ENCODE measurements at places on chromosomes 12 and 14.
A peak's percentile ranks its signal among the peaks of the same experiment; 100 is the strongest.

DNA sequence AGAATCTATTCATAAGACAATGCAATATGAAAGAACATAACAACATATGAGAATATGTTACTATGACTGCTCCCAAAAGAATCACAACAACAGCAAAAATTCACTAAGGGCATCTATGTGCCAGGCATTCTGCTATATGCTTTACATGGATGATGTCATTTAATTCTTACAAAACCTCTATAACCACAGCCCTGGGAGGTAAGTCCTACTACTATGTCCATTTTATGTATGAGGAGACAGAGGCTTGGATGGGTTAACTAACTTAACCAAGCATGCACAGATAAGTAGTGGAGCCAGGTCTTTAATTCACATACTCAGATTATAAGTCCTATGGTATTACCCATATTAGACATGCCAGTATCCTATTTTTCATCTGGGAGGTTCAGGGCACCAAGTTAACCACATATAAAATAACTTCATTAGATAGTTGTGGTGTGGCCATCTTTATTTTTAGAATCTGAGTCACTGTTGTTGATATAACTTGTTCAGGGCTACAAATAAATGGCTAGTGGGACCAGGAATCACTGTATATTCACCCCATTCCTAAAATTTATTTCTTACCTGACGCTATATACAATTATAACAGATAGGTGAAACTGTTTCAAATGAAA is 33.2 kb upstream of the RAD51AP1 start:
- no peak for DNase-seq

DNA sequence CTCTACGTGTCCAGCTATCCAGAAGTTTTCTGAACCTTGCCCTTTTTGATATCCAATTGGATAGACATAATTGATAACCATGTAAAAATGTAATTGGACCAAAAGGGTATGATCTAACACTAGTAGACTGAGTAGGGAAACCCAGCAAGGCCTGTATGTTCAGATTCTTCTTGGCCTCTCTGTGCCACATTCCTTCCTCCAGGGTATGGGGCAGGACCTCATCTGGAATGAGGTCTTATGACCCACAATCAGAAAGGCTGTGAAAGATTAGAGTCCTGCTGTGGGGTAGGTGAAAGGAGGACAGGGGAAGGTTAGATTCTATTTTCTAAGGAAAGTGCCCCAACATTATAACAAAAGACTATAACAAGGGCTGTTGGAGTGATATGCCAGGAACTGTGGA is 51.3 kb upstream of the A2ML1 start:
- DNase-seq: no peak

DNA sequence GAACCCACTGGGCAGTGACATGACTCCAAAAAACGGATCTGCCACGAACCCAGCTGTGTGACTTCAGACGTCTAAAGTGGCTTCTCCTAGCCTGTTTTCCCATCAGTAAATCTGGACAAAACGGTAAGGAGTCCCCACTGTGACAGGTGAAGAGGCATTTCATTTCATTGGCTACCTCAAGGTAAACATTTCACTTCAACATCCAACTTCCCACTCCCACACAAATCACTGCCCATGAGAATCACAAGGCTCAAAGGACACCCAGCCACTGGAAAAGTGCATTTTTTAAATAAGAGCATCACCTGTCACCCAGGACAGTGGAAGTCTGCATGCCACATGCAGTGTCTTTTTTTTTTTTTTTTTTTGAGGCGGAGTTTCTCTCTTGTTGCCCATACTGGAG is 27.9 kb downstream of the HSP90AA1 start:
- no peak for DNase-seq

DNA sequence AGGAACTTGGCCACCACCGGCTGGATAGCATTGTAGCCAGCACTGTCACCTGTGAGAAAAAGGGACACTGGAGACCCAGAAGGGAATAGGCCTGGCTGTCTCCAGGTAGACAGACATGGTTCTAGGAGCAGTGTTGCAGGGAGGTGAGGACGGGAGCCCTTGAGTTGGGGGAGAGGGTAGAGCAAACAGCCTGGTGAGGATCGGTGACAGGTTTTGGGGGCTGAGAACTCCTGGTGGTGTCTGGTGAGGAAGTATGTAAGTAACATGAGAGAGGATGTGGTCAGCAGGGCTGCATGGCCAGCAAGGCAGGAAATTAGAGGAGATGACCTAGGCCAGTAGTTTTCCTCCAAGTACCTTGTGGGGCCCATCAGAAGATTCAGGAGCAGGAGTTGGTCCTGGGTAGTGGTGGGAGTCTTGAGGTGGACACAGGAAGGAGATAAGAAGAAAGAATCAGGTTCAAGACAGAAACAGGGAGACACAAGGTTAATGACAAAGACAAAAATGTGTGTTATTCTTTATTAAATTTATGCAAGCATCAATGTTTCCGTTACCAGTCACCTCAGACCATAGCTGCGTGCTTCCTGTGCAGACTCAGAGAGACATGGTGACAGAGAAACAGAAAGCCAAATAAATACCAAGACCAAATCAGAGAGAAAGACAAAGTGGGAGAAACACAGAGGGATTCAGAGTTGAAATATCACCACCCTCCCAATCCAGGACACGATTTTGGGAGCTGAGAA is at the start of gene ARHGAP9:
Gene ARHGAP9, minus strand, starts transcription at position 491 of the 740 bp plus-strand sequence. Its CDS starts 460 bp downstream, at position 31.
- DNase-seq: peak; percentile 74

DNA sequence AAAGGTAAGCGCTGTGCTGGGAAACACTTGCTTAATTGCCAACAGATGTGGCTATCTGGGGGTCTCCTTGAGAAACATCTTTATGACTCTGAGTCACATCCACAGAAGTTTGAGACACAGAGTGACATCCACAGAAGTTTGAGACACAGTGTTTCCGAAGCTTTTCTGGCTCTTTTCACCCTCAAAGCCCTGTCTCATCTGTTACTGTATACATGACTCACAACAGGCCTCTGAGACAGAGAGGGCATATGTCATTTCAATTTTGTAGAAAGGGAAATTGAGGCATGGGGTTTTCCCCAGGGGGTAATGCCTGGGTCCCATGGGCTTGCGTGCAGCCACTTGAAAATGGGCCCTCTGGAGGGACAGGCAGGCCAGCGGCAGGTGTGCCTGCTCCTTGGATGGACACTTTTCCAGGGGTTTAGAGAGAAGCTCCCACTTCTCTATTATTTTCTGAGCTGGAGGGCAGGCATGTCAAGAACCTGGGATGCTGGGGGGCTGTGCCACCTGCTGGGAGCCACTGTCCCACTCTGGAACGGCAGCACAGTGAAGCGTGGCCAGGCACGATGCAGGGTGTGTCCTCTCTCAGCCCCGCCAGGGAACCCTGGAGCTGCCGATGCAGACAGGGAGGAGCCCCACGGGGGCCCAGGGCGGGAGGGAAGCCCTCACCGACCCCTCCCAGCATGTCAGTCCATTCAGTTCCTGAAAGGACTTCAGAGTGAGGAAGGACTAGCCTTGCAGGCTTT is 111.3 kb upstream of the FKBP4 start:
- peak; percentile 28 for DNase-seq

GRCh38 chr14:95526483-95527386 is 8.1 kb upstream of the GLRX5 start:
- DNase-seq: no peak

- no peak for DNase-seq
These were observed 1.5 kb downstream of the HOXC6 start for GRCh38 chr12:54029529-54030441.

DNA sequence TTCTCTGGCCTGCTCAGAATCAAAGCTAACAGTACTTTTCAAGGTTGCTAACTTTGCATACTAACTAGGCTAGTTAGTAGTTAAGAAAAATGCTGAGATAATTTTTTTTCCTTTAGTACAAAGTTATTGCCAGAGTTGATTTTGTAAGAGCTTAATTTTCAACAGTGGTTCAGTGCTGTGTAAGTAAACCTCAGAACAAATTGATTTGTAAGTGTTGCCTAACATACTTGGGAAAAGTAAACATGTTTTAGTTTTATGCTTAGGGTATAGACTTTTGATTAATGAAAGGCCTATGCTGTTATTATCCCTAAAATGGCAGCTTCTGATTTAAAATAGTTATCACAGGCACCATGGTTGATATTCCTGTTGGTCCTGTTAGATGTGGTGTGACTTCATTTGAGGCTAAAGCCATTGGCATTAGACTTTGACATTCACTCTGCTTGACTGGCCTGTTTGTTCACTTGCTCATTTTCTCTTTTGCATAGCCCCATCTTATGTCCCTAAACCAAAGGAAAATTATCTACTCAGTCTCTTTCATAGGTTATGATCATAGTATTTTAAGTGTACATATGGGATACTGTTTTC is 5.2 kb downstream of the CMAS start:
- DNase-seq: no peak

DNA sequence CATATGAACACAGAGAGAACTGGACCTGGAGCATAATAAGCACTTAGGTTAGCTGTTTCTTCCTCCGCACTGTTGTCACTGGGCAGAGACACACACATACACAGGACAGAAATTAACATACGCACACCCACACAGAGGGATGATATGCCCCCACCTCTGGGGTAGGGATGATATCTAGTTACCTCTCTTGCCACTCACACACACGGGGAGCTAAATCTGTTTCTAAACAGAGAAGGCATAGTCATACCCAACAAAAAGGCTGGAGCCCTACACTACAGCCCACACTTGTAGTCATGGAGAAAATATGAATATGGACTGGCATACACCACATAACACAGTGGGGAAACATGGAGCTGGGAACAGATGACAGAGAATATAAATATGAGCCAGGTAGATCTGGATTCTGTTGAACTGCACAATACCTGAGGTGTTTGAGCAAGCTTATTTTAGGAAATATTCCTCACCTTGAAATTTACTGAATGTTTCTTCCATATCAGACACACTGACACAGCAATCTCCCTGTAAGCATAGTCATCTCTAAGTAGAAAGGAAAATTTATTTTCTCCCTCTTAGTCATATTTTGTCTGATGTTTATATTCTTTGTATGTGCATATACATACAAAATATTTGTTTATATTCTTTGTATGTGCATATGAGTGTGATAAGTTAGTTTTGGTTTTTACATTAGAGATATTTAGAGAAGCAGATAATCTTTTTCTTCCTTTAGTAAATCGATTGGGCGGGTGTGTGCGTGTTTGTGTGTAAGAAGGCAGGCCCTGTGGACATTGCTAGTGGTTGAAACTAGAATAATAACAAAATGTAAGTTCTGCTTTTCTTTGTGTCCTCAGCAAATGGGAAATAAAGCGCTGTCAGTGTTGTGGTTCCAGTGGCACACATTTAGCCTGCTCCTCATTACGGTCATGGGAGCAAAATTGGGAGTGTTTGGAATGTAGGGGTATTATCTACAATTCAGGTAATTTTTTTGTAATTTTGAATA is 20.9 kb upstream of the SCFD1 start:
- DNase-seq: no peak

DNA sequence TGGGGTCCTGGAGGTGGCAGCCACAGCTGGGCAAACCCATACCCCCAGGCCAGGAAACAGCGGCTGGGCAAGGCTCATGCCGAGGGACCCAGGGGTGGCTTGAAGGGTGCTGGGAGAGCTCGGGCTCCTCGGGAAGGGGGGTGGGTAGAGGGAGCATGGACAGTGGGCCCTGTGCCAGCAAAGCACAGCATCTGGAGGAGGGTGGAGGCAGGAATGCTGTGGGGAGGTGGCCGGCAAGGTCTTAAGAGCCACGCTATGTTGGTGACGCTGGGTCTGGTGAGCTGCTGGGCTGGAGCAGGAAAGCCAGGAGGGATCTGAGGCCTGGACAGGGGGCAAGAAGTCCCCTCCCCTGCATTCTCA is 48.2 kb upstream of the DLK1 start:
- no peak for DNase-seq

- DNase-seq: no peak
These were observed 798 bp downstream of the CCDC198 start for GRCh38 chr14:57492859-57493258.

DNA sequence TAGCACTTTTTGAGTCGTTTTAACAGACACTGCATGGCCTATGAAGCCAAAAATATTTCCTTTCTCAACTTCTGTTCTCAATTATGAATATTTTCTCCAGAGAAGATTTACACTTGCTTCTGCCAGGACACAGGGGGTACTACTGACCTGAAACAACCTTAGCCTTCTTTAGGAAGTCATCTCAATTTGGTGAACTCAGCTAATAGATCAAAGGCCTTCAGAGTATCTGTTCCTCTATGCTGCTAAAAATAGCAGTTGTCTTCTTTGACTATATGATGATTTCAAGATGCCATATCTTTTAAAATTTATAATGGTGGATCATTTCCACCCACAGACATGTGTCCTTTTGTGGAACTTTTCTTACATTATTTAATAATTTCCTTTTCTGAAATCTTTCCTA is 14.0 kb upstream of the NDUFA12 start:
- no peak for DNase-seq

- DNase-seq: no peak
These were observed 213.3 kb upstream of the PWP1 start for GRCh38 chr12:107472308-107472707.

- no peak for DNase-seq
These were observed 213.7 kb upstream of the BMP4 start for GRCh38 chr14:54170301-54170700.

GRCh38 chr12:65903691-65904383 is 79.6 kb downstream of the HMGA2 start:
- DNase-seq: no peak

DNA sequence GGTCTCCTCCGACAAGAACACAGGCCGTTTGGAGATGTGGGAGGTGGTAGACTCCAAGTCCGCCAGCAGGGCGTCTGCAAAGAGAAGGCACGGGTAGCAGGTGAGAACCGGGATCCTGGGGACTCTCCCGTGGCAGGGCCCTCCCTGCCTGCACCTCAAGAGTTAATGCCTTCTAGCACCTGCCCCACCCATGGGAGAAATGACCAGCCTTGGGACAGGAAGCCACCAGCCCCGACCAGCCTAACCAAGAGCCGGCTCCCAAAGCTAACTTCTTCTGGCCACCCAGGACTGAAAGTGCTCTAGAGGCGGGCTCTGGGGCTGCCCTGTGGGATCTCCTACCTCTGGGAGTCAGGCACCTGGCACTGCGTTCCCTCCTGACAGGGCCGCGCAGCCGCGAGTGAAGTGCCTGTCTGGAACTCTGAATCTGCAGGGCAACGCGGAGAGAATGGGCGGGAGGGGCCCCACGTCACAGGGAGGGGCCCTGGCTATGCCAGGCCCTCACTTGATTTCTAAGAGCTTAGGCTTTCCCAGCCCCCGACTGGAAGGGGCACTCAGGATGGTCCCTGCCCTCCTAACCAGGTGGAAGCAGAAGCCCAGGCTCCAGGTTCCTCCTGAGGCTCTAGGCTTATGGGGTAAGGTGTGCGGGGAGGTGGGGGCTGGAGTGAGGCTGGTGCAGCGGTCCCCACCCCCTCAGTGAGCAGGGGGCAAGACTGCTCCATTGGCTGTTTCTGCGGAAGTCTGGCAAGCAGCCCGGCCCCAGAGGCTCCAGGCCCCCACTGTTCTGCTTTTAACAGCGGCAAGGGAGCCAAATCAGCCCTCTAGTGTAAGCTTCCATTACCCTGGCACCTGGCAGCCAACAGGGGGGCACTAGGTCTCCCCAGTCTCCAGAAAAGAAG is 23.6 kb upstream of the RPLP0 start:
- DNase-seq: no peak

GRCh38 chr12:89269174-89269573 is 83.1 kb downstream of the DUSP6 start:
- no peak for DNase-seq

DNA sequence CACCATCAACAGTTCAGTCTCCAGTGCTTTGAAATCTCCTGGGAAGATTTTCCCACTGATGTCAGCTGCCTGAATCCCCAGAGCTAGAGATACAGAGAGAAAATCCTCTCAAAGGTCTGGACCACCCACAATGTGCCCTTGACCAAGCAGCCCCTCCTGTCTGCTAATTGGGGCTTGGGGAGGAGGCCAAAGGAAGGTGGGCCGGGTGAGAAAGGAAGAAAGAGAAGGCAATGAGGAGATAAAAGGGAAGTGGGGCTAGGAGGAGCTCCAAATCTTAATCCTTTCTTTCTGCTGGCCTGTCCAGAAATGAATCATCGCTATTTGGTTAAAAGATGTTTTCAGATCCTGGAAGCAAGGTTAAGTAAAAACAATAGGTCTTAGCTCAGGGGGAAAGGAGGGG is 322.9 kb downstream of the BCL11B start:
- DNase-seq: no peak
